Esophagus squamous epithelium (tissue), 5 donors: ENCODE measurements at places on chromosomes 2 and 18.

- DNase-seq: no peak
Observed at GRCh38 chr2:10518470-10519393, 70.6 kb upstream of the ODC1 start.

- DNase-seq: no peak
Observed at GRCh38 chr2:177711483-177712265, 319.1 kb downstream of the AGPS start.

- peak; percentile 12 for DNase-seq
Observed at GRCh38 chr18:32093102-32093511, 1.4 kb downstream of the RNF138 start.

DNA sequence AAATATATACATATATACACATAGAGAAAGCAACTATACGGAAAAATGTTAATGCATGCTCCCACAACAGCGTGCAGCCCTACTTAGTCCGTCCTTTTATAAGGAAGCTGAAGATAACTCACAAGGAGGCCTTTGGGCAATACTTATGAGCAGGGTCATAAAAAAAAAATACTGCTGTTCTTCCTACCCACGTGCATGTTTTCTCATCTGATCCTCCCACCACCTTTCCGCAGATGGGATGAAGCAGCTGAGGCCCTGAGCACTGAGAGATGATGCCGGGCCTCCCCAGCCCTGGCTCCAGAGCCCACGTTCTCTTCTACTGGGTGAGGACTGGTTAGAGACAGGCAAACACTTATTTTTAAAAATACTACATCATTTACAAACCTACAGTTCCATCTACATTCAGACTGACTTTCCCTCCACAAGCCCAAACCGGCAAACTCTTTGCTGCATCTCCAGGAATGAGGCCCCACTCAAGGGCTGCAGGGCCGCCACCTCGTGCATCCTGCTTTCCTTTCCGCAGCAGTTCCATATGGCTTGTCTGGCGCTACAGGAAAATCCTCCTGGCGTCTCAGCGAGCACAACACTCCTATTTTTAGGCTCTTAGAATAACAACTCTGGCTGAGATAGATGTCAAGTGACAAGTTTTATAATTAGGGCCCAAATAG is 41.6 kb downstream of the TBC1D8 start:
- no peak for DNase-seq

GRCh38 chr18:58492891-58493469 is 135.9 kb downstream of the ALPK2 start:
- DNase-seq: no peak

GRCh38 chr2:85843543-85843942 is 45.2 kb downstream of the ST3GAL5 start:
- no peak for DNase-seq

DNA sequence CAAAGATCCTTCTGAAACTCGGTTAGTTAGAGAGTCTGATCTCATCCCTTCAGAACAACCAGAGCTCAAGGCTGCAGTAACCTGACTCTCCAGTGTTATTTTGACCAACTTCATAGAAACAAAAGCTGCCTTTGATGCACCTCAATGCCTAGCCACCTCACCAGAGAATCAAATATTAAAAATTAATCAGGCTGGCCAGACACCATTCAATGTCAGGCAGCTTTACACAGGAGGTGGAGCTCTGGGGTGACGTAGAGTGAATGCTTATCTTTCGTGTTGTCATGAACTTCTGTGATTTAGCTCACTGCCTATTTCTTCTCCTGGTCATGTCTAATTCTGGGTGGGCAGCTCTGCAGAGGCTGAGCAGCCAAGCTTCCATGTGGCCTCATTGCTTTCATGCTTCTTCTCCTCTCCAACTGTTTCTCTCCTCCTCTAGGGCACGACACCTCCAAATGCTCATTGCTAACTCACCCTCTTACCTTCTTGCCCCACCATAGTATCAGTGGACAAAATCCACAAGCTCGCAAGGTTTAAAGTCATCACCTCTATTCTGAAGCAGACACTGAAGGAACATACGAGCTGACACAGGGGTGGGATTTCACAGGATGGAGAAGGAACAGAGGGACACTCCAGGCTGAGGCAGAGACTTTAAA is 39.4 kb downstream of the AAK1 start:
- DNase-seq: no peak

DNA sequence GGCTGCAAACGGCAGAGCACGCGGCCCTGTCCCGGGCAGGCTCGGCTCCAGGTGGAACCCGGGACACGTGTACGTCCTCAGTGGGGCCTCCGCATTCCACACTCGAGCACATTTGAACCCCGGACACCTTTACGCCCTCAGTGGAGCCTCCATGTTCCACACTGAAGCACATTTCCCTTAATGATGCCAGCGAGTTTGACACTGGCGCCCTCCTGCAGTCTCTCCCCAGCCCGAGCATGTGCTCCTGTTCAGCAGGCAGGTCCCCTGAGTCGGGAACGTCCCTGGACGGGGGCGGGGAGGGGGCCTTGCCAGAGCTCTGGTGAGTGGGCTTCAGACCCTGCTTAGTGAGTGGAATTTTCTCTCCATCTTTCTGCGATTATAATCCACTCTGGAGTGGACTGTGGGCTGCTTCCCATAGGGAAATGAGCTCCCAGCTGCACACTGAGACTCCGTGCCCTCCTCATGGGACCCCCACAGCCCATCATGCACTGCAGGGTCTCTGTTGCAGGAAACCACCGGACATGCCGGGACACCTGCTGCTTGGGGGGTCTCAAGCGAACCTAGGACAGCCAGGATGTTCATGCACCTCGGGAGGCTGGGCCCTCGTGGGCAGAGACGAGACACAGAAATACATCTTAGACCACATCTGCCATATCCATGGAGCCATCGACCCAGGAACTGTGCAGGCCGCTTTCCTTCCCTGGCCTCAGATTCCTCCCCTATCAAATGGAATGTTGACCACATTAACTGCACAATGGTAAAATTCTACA is 70.3 kb upstream of the SNTG2 start:
- no peak for DNase-seq

- no peak for DNase-seq
Observed at GRCh38 chr18:75782204-75782603, 354.7 kb upstream of the SMIM21 start.

DNA sequence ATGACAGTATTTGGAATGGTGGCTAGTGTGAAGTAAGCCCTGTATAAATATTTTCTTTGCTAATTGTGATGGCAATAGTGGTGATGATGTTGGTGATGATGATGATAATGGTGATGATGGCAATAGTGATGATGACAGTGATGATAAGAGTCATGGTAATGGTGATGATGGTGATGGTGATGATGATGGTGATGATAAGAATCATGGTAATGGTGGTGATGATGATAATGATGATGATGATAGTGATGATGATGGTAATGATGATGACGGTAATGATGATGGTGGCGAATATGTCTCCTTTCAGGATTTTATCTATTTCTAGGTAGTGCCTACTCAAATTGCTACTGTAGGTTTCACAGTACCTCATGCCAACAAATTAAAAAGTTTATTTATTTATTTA is 205.4 kb downstream of the GALR1 start:
- no peak for DNase-seq

- DNase-seq: no peak
Observed at GRCh38 chr2:117963446-117963845, 50.4 kb downstream of the CCDC93 start.

- no peak for DNase-seq
Observed at GRCh38 chr2:238439917-238440316, 13.2 kb downstream of the ASB1 start.

DNA sequence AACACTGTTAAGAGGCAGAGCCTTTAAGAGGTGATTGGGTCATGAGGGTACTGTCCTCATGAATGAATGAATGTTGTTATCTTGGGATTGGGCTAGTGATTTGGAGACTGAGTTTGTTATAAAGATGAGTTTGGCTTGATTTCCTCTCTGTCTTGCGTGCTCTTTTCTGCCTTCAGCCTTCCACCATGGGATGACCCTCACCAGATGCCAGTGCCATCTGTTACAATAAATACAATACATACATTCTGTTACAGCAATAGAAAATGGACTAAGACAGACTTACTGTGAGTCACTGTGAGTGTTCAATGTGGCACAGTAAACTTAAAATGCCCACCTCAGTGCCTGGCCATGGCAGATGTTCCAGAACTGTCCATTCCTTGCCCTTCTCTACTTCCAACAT is 95.0 kb upstream of the ZFP36L2 start:
- DNase-seq: no peak

- no peak for DNase-seq
Observed at GRCh38 chr2:209788925-209789324, 17.3 kb downstream of the UNC80 start.

DNA sequence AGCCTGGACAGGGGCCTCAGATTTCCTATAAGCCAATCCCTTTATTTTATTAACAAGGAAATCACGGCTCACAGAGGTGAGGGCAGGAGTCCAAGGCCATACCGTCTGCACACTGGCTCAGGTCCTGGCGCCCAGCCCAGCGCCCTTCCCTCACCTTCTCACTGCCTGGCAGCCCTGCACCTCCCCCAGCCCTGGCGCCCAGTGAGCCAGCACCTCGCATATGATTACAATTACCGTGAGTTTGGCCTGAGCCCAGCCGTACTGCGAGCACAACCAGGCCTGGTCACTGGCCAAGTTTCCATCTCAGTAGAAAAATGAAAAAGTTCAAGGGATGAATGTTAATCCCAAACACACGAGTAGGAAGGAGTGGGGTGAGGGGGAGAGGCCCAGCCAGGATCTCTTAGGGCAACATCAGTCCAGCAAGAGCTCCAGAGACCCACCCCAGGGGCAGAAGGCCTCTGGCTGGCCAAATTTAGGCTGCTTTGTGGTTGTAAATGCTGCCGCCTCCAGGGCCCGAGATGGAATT is 68.4 kb downstream of the MCFD2 start:
- DNase-seq: peak; percentile 10

DNA sequence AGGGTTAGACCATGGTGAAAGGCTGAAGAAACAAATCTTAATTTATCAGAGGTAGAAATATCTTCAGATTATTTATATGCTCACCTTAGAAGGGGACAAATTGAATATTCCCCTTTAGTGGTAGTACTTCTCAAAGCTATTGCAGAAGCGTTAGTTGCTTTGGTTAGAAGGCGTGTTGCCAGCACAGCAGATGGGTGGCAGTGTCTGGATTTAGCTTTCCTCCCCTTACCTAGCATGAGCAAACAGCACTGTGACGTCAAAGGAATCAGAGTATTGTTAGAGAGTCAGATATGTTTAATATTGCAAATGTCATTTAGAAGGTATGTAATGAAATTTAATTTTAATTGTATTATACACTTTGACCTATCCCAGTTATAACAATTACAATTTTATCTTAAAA is 27.2 kb upstream of the GALR1 start:
- no peak for DNase-seq
